ENCODE measurements at places on chromosomes 11 and 22. TPM values are rescaled to one million over a fixed set of nuclear protein-coding genes. Genes with fewer than 3 reads are reported as not detected.

GRCh38 chr11:40253166-40253565 is 1206.3 kb downstream of the LRRC4C start:
- no peaks in the 10 kb centered on the region for H3K4me1 ChIP-seq
- H3K36me3 ChIP-seq, result no peaks in the 10 kb centered on the region
- H3K27me3 ChIP-seq, result no peaks in the 10 kb centered on the region
- H3K27ac ChIP-seq, result no peak overlapping the region

Gene LINC01488
- not detected for total RNA-seq

GRCh38 chr11:103807806-103808205 is 228.6 kb upstream of the DDI1 start:
- H3K4me1 ChIP-seq, result peaks cover 20% of the 10 kb centered on the region
- no peak overlapping the region for H3K4me3 ChIP-seq
- H3K36me3 ChIP-seq, result no peaks in the 10 kb centered on the region
- H3K27me3 ChIP-seq, result peaks cover 7% of the 10 kb centered on the region
- H3K27ac ChIP-seq, result no peak overlapping the region
- no peak for DNase-seq

GRCh38 chr11:27228232-27228905 is 134.6 kb downstream of the CCDC34 start:
- peaks cover 8% of the 10 kb centered on the region for H3K4me1 ChIP-seq
- peaks cover 2% of the 10 kb centered on the region for H3K27me3 ChIP-seq
- no peak overlapping the region for H3K4me3 ChIP-seq
- no peak overlapping the region for H3K27ac ChIP-seq
- no peaks in the 10 kb centered on the region for H3K36me3 ChIP-seq
